ENCODE measurements at places on chromosomes 1 and 21.

DNA sequence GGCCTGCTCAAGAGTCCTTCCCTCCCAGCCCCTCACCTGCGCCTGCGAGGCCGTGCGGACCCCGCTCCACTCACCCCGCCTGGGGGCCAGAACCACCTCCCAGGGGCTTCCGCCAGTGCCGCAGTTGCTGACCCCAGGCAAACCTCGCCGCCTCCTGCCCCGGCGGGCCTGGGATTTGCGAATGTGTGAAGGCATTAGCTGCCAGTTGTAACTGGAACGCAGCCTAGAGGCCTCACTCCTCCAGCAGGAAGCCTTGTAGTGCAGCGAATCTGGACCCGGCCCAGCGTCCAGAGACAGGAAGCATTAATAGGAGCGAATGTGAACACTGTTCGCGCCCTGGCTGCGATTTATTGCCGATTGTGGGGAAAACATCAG is 140.9 kb upstream of the ARHGEF16 start:
- no peak for ATAC-seq

- ATAC-seq: no peak
Observed at GRCh38 chr1:111789142-111789541, 33.4 kb downstream of the DDX20 start.

GRCh38 chr1:85411567-85412305 is 53.2 kb downstream of the DDAH1 start:
- ATAC-seq: no peak

- peak; percentile 63 for ATAC-seq
Observed at GRCh38 chr1:21355956-21356355, 65.7 kb upstream of the ECE1 start.

- no peak for ATAC-seq
Observed at GRCh38 chr1:187477103-187477502, 648.4 kb downstream of the PLA2G4A start.

GRCh38 chr1:91680556-91681155 is 180.0 kb downstream of the CDC7 start:
- ATAC-seq: no peak

- no peak for ATAC-seq
Observed at GRCh38 chr1:76959556-76959955, 92.3 kb downstream of the ST6GALNAC5 start.

GRCh38 chr1:61638911-61639605 is 85.9 kb downstream of the TM2D1 start:
- no peak for ATAC-seq

GRCh38 chr1:5830771-5831599 is 161.2 kb downstream of the NPHP4 start:
- ATAC-seq: no peak

DNA sequence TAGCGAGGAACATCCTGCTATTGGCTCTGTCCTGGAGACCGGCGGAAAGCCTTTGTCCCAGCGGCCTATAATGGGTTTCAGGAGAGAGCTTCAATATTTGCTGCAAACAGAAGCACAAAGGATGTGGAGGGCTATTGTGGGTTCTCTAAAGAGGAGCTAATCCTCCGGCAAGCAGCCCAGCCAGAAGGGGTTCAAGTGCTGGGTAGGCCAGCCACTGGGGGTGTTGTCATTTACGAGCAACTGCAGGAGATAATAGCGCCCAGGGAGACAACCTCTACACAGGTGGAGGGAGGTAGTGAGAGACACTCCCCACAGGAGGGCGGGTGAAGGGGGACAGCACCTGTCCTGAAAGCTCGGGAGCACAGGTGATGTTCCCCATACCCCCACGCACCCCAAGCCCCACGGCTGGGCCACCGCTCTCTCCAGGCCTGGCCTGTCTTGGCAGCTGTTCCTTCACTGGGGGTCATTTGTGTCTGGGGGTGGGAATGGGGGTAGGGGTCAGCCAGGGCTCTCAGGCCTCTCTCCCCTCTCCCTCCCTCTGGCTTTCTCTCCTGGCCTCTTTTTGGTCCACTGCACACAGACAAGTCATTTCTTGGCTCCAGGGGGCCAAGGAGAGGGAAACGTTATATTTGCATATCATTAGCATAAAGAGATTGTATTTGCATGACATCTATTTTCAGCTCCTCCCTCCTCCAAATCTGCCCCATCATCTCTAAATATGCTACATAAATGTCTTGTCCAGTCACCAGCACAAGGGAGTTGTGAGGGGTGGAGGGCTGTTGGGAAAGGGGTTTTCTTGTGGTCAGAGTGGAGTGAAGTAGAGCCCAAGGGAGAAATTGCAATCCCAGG is 22.0 kb upstream of the SLC26A9 start:
- no peak for ATAC-seq

DNA sequence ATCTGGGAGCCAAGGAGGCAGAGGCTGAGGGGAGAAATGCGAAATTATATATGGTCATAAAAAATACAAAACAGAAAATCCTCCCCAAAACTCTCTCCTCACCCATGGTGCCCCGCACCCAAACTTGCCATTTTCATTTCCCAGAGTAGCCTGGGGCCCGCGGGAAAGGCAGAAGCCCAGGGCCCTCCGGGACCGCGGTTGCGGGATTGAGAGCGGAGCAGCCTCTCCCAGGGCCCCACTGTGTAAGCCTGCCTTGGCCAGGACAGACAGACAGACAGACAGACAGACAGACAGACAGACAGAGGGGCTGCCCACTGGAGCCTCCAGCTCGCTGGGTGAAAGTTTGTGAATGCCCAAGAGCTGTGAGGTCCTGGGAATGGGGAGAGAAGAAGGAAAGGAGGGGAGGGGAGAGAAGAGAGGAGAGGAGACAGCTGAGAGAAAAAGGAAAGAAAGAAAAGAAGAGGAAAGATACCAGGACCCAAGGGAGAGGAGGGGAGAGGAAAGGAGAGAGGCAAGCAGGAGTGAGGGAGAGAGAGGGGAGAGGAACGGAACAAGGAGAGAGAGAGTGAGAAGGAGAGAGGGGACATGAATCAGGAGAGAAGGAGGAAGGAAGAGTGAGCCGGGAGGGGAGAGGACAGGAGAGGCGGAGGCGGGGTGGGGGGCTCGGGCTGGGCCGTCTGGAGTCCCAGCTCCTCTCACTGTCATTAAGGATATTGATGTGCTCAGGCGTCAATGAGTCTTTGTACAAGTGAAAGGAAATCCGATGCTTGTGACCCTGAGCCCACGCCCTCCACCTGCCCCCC is 69.3 kb upstream of the CASZ1 start:
- ATAC-seq: no peak

- ATAC-seq: no peak
Observed at GRCh38 chr1:206796981-206797402, 24.7 kb upstream of the IL10 start.

DNA sequence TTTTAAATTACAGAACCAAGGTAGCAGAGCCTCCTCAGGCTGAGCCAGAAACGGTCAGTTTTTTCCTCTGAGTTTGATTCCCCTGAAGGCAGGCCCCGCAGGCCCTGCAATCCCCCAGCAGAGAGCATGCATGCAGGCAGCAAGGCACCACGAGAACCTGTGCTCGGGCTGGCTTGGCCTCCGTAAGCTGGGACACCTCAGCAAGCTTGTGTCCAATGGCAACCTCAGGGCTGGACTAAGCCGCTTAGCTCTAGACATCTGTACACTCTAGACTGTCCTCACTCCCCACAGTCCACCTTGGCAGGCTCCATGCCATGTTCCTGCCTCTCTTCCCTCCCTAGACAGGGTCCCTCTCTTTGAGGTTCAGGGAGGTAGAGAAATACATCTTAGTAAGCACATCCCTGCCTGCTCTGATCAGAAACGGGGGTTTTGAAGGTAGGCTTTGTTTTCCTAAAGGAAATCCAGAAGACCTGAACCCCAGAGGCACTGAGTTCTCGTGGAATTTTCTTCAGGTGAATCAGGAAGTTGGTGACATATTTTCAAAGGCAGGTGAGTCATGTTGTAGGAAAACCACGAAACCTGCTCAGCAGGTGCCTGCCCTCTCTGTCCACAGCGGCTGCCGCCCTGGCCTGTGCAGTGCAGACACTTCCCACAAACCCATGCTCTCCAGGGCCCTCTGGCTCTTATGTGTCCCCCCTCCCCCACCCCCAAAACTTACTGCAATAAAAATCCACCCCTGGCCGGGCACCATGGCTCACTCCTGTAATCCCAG is 7.0 kb downstream of the TMEM63A start:
- no peak for ATAC-seq

DNA sequence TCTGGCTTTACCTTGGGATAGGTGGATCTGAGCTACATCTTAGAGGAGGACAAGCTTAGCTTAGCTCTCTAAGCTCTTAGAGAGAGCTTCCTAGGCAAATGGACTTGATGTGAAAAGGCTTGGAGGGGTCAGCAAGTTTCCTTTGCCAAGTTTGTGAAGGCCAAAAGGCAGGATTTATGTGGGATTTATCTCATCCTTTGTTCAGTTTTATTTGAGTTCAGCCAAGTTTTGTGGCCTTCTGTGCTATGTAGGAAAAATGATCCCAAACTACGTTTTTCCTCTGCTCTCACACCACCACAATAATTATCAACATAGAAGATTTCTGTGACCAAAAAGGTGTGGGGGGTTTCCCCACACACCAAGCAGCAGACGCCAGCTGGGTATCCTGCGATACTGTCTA is 26.0 kb upstream of the RNF11 start:
- no peak for ATAC-seq

- no peak for ATAC-seq
Observed at GRCh38 chr1:180287988-180288705, 58.1 kb downstream of the LHX4 start.

DNA sequence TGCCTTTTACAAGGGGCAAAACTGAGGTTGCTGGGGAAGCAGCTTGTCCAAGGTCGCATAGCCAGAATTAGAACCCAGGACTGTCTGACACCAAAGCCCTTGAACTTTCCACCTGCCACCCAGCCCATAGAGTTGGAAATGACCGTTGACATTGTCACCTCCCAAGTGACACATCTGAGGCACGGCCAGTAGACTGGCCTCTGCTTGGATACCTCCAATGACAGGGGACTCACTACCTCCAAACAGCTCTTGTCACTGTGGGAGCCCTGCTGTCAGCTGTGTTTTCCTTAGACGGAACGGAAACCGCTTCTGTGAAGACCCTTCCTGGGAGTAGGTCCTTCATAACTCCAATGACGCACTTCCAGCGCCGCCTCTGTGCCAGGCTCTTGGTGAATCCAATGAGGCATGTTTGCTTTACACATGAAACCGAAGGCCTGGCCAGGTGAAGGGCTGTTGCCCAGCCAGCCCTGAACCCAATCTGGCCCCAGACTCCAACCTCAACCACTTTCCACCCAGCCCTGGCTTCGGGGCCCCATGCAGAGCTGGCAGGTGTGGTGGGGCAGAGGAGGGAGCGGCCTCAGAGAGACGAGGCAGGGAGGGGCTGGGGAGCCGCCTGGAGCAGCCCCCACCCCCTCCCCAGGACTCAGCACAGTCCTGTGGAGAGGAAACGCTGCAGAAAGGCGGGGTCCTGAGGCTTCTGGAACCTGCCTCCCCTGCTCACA is 109.2 kb upstream of the IFFO2 start:
- ATAC-seq: no peak

DNA sequence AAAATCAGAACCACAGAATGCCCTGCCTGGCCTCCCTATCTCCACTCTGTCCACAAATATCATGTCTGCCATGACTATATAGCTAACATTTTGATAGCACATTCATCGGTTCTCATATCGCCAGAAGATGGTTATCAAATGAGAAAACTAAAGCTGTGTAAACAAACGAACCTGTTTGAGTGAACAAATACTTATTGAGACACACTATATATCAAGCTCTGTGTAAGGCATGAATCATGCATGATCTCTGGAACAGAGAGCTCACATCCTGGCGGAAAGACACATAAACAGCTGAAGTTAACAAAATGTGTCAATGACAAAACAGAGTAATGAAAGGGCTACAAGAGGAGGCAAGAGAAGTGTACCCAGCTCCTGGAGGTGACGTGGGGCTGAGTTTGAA is 13.1 kb downstream of the KCND3 start:
- no peak for ATAC-seq

GRCh38 chr21:45542667-45543370 is 579 bp upstream of the SLC19A1 start:
- ATAC-seq: no peak

DNA sequence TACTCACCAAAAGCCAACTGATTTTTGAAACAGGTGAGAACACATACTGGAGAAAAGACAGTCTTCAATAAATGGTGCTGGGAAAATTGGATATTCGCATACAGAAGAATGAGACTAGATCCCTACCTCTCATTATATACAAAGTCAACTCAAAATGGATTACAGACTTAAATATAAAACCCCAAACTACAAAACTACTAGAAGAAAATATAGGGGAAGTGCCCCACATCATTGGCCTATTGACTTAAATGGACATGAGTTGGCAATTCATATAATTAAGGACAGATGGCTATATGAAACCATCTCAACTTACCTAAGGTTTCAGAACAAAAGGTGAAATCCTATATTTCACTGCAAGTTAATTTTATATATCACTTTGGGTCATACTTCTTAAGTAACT is 60.1 kb downstream of the C4BPA start:
- ATAC-seq: no peak

GRCh38 chr1:7420098-7420445 is 351.0 kb upstream of the VAMP3 start:
- no peak for ATAC-seq

- ATAC-seq: no peak
Observed at GRCh38 chr1:65469126-65469888, 48.8 kb downstream of the LEPR start.

- no peak for ATAC-seq
Observed at GRCh38 chr1:205312866-205313562, 8.5 kb downstream of the NUAK2 start.

GRCh38 chr1:223363057-223363855 is 720 bp downstream of the SUSD4 start:
- no peak for ATAC-seq

DNA sequence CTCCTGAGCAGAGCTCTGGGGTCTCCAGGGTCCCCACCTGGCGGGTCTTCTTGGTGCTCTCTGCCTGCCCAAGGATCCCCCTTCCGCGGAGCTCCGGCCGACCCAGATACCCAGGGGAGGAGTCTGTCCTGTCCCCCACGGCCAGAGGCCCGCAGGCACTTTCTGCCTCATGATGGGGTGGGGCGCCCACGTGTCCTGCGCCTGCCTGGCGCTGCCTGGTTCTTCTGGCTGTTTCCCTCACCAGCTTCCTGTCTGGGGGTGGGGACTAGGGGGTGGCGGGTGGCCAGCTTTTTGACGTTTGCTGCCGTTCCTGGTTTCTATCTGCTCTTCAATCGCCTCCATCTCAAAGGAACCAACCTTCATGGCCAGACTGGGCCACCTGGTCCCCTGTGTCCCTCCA is 313.3 kb upstream of the VAMP3 start:
- no peak for ATAC-seq
